ENCODE measurements at places on chromosomes 12 and 14. TPM values are rescaled to one million over a fixed set of nuclear protein-coding genes. Genes with fewer than 3 reads are reported as not detected.

- DNase-seq: no peak
Observed at GRCh38 chr14:33483110-33483509, 467.8 kb downstream of the EGLN3 start.

DNA sequence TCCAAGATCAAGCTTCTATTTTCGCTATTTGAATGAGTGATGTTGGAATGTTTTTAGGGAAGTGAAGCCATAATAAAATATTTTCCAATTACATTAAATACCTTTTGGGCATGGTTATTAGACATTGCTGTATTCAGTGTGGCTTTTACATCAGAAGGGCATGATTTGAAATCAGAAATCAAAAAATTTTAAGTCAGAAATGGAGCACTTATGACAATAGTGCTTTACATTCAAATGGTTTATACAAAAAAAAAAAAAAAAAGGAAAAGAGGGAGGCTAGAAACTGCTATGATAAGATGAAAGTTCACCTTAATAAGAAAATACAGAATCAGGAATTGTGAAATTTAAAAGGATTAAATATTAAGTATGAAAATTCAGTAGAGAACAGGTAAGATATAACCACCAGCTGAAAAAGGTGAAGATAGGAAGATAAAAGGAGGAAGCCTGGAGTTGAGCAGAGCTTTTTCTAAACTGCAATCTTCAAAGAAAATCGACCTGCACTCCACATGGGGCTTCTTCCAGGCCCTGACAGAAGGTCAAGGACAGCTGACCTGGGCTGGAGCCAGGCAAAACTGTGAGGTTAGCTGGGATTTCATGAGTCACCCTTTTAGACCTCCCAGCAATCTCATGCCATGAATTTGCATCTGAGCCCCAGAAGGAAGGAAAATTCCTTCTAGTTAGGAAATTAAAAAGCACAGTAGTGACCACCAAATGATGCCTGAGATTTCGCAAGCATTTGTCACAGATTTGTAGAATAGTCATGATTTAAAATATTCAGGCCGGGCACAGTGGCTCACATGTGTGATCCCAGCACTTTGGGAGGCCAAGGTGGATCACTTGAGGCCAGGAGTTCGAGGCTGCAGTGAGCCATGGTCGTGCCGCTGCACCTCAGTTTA, 23.4 kb upstream of the BMP4 start:
- no peak for DNase-seq

DNA sequence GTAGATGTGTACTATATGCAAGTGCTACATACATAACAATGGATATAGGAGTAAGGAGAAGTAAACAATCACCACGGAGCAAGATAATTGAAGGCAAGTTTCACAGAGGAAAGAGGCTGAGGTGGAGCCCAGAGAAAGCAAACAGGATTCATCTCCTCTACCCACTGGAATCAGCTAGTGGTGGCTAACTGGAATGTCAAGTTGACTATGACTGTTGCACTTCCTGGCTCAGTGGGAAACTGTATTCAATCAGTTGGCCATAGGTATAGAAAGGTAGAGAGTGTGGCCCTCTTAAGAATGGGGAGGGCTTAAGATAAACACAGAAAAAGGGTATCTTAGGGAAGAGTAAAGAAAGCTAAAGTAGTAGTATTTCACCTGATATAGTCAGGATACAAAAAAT, 62.4 kb downstream of the MAP4K5 start:
- no peak for DNase-seq

Gene WBP11
- total RNA-seq: 67.4 TPM

- no peak for DNase-seq
Observed at GRCh38 chr12:109861689-109862314, 18.5 kb downstream of the GLTP start.

- DNase-seq: no peak
Observed at GRCh38 chr12:64194333-64195149, 27.6 kb downstream of the KICS2 start.

DNA sequence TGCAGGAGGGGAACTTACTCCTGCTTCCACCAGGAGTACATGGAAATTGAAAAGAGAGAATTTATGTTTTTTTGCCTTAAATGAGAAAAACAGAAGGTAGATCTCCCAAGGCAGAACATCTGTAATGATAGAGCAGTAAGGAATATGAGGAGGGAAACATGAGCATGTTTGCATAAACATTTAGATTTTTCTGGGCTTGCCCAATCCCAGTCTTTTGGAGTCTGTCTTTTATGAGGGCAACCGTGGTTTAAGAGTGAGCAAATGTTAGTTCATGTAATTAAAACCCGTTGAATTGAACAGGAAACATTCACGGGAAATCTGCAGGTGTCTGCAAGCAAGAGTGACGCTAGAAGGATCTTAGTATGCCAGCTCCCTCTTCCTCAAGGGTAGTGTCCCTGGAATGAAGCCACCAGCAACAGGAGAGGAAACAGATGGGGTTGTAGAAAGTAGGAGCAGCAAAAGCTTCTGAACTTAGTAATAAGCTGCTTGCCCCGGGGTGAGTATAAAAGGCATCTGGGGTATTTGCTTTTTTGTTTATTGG, 79.3 kb downstream of the ARF6 start:
- DNase-seq: no peak

DNA sequence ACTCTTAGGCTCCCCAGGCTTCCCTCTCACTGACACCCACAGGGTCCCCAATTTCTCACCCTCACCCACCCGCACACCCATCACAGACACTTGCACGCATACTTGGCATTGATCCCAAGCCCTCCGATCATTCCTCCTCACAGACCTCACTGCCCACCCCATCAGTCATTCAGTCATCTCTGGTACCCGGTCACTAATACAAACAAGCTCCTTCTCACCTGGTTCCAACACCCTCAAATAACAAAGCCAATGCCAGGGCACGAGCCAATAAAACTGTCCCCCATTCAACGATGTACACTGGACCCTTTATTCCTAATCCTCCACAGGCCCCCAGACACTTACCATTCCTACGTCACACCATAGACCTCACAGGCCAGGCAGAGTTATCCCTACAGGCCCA, 2.3 kb downstream of the ZNF605 start:
- DNase-seq: no peak

DNA sequence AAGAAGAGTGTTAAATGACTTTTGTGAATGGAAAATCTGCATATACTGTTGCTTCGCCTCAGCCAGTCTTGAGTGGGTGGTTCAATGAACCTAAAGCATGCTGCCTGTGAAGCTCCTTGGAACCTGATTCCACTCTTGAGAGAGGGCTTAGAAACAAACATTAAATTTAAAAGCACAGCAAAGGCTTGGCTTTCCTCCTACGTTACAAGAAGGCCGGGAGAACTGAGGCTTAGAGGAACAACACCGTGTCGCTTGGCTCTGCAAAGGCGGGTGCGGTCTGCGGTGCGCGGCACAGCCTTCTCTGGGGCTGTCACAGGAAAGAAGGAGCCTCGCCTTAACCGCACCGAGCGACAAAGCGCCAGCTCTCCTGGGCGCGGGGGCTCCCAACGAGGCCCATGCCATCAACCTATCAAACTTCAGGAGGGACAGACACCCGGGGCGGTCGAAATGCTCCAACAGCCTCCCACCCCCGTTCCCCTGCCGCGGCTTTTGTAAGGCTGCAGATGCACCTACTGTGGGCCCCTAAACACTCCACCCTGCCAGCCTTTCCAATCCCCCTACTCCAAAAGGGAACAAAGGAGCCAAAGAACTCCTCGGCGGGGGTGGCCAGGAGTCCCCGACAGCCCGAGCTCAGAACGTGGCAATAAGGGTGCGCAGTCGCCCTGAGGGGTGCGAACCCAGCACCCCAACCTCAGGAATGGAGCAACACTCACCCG, 729 bp downstream of the OSBPL8 start:
- DNase-seq: no peak

DNA sequence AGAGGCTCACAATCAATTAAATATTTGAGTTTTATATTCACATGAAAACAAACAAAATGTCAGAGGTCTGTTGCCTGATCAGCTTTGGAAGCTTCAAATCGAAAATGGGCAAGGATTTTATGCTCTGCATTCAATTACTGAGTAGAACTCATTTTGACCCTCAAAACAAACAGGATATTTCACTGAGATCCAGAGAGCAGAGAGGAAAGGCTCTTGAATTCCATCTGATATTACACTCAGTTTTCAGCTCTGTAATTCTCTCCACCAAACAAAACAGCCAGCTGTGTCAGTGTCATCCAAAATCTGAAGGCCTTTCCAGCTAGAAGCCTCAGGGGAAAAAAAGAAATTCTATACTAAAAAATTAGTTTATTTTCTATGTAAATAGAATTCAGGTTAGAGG, 128.6 kb upstream of the FLRT2 start:
- DNase-seq: no peak

DNA sequence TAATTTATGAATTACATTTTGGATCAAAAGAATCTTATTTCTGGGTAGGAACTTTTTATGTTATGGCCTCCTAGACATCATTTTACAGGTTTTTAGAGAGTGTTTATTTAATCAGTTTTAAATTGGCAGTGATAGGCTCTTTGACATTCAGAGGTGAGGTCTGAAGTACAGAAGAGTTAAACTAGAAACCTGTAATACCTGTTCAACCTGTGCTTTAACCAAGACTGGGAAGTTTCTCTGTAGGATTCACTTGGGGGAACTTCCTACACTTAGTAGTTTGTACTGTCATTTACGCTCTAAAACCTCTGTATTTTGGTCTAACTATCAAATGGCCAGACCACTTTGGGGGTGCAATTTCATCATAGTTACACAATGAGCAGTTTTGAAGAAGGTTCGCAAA, 35.9 kb downstream of the PLEKHA5 start:
- DNase-seq: no peak
